Activated CD8-positive, alpha-beta memory T cell treated with anti-CD3 and anti-CD28 coated beads for 1 hour (primary cell): ENCODE measurements at places on chromosomes 1 and 21.
A peak's percentile ranks its signal among the peaks of the same experiment; 100 is the strongest.

- DNase-seq: peak; percentile 57
Observed at GRCh38 chr1:206106328-206107167, 10.6 kb downstream of the AVPR1B start.

DNA sequence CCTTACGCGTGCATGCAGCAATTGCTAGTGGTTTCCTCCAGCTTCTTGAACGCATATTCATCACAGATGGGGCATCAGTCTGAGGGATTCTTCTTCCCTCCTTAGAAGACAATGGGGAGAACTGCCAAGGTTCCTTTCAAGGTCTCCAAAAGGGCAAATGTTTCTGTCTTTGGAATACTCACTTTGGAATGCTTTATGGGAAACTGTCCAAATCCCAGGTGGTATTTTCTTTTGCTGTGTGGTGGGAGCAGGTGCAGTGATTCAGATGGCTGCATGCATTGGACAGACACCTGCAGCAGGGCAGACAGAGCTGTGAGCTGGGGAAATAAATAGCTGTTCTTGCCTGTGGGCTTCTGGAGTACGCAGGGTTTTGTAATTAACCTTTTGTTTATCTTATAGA, 40.5 kb downstream of the URB2 start:
- no peak for DNase-seq

DNA sequence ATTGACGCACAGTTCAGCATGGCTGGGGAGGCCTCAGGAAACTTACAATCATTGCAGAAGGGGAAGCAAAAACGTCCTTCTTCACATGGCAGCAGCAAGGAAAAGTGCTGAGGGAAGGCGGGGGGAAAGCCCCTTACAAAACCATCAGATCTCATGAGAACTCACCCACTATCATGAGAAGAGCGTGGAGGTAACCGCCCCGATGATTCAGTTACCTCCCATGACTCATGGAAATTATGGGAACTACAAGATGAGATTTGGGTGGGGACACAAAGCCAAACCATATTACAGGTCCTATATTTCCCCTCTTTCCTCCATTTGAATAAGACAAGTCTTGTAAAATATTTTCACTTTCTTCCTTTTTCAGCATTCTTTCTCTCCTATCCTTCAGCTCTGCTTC, 7.7 kb upstream of the TTLL7 start:
- no peak for DNase-seq

- DNase-seq: no peak
Observed at GRCh38 chr1:57839526-57839925, 415.7 kb upstream of the DAB1 start.

DNA sequence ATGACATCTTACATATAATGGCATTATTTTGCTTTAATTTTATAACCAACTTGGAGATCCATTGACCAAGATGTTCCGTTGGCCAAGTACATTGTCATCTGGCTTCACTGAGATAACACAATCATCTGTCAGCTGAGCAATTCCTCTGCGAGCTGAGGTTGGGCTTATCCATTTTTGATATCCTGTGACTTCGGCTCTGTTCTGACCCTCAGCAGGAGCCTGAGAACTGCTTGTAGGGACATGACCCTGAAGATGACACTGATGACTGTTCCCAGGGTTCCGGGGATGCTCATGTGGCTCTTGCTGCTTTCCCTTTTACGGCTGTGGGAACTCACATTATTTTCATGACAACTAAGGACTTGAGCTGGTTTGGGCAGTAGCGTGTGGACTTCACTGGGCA, 51.2 kb downstream of the TLR5 start:
- no peak for DNase-seq

DNA sequence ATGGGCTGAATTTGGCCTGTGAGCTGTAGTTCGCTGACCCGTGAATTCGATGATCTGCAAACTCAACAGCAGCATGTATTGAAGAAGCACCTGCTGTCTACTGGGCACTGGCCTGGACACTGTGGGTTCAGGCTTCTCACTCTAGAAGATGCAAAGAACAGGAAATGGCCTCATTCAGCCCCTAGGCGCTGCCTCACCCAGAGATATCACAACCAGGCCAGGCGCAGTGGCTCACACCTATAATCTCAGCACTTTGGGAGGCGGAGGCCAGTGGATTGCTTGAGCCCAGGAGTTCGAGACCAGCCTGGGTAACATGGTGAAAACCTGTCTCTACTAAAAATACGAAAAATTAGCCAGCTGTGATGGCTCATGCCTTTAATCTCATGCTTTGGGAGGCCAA, 23.6 kb downstream of the MFAP2 start:
- DNase-seq: no peak

DNA sequence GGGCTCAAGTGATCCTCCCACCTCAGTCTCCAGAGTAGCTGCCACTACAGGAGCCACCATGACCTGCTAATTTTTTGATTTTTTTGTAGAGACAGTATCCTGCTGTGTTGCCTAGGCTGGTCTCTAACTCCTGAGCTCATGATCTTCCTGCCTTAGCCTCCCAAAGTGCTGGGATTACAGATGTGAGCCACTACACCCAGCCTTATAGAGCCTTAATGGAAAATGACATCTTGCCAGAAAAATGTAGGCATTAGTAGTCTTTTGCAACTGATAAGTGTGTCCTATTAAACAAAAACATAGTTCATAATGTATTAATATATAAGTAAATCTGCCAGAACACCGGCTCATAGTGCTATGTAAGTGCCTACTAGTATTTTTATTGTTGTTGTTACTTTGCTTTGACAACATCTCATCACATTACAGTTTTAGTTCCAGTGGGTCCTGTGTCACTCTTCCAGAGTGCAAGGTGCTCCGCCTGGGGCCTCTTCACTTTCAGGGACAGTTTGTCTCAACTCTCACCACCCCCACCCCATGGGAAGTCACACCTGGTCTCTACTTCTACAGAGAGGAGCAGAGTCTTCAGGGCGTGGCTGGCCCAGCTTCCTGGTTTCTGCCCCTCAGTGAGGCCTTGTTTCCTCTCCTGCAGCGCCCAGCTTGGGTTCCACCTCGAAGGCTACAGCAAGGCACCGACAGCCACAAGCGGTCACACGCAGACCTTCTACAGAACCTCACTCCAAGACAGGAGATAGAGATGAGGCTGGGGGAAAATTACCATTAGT, 30.1 kb downstream of the RHOU start:
- no peak for DNase-seq

- DNase-seq: no peak
Observed at GRCh38 chr1:15153184-15153841, at the start of gene TMEM51. Gene TMEM51, plus strand, starts transcription at chr1:15153747. Its CDS starts 61,341 bp downstream, at chr1:15215088.

DNA sequence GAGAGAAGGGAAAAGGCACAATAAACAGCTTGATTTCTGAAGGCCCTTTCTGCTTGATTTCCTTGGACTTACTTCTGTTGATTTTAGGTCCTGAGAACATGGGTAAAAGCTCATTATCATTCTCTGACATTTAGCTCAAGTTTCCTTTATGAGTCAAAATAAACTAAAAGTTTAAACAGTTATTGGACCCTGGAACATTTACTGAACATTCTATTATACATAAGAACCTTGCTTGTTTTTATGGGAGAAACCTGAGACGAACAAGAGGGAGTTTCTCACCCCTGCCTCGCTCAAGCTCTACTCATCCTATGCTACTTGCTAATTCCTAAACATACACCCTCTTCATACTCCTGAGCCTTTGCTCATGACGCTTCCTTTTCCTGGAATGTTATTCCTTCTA, 538.3 kb upstream of the PKN2 start:
- no peak for DNase-seq
